ENCODE measurements at places on chromosomes 2 and 18. TPM values are rescaled to one million over a fixed set of nuclear protein-coding genes. Genes with fewer than 3 reads are reported as not detected.

- DNase-seq, result no peak
- no peaks in the 10 kb centered on the region for H3K36me3 ChIP-seq
- no peaks in the 10 kb centered on the region for H3K27me3 ChIP-seq
- H3K27ac ChIP-seq, result no peak overlapping the region
- no peak overlapping the region for H3K4me3 ChIP-seq
Observed at GRCh38 chr2:216934151-216934550, 74.3 kb upstream of the TNP1 start.

GRCh38 chr2:70730730-70731129 is 37.3 kb downstream of the ADD2 start:
- H3K4me1 ChIP-seq, result no peaks in the 10 kb centered on the region
- no peak overlapping the region for H3K4me3 ChIP-seq
- no peaks in the 10 kb centered on the region for H3K36me3 ChIP-seq

- no peak overlapping the region for H3K27ac ChIP-seq
- H3K4me3 ChIP-seq, result no peak overlapping the region
- H3K36me3 ChIP-seq, result no peaks in the 10 kb centered on the region
- no peaks in the 10 kb centered on the region for H3K27me3 ChIP-seq
Observed at GRCh38 chr2:46352621-46353020, 55.4 kb downstream of the EPAS1 start.

- H3K4me1 ChIP-seq, result peaks cover 5% of the 10 kb centered on the region
- H3K36me3 ChIP-seq, result no peaks in the 10 kb centered on the region
- no peaks in the 10 kb centered on the region for H3K27me3 ChIP-seq
- DNase-seq, result no peak
Observed at GRCh38 chr2:223952280-223952968, 4.8 kb upstream of the MRPL44 start.

DNA sequence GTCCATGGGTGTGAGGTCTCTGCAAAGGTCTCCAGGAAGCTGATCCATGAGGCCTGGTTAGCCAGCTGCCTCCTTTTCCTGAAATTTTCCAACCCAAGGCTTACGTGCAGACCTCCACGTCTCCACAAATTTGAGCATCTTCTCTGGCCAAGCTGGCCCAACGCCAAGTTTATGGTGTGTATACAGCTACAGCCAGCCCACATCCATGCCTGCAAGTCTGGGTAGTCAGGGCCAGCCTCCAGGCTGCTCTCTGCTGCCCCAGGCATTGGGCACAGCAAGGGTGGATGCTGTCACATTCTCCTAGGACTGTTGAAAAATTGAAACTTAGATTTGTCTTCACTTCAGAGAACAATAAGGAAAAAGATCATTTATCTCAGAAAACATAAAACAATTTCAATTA is 525.5 kb upstream of the CHAC2 start:
- no peak for DNase-seq
- no peaks in the 10 kb centered on the region for H3K27me3 ChIP-seq
- no peaks in the 10 kb centered on the region for H3K36me3 ChIP-seq

FBLN7 gene
- total RNA-seq, result 0.50 TPM

GPR45 gene
- not detected for total RNA-seq
